Esophagus muscularis mucosa (tissue), 4 donors: ENCODE measurements at places on chromosomes 6 and 20. TPM values are rescaled to one million over a fixed set of nuclear protein-coding genes. Genes with fewer than 3 reads are reported as not detected.

OOEP gene
- not detected for total RNA-seq

GRCh38 chr6:44116641-44117382, 10.4 kb downstream of the MRPL14 start:
- H3K27ac ChIP-seq, result no peak overlapping the region
- H3K4me3 ChIP-seq, result no peak overlapping the region
- peaks cover 65% of the 10 kb centered on the region for H3K4me1 ChIP-seq

DNA sequence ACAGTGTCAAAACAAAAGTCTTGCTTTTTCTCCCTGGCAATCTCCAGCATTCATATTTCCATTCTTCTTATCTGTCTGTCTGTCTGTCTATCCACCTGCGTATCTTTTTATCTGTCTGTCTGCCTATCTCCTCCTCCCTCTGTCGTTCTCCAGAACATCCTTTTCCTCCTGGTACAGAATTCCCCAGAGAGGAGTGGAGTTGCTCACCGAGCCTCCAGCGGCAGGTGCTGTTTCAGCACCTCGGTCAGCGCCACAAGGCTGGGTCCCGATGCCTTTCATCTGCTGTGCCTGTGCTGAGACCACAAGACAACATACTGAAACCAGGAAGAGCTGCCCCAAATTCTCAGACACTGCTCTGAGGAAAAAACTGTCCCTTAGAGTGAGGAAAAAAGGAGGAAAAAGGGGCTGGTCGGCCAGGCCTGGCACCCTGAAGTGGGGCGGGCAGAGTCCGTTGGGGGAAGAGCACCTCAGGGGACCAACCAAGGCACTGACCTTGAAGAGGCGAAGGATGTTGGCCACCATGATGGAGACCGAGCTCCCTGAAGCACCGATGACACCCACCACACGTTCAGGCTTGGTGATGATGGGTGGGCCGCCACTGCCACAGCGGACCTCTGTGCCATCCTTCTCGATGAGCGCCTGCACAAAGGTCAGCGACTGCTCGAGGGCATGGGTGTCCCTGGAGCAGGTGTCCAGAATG, 13.3 kb downstream of the GRM4 start:
- H3K4me1 ChIP-seq, result no peaks in the 10 kb centered on the region
- DNase-seq, result no peak
- peaks cover 8% of the 10 kb centered on the region for H3K27me3 ChIP-seq
- no peak overlapping the region for H3K4me3 ChIP-seq
- no peaks in the 10 kb centered on the region for H3K36me3 ChIP-seq
- H3K27ac ChIP-seq, result no peak overlapping the region

DNA sequence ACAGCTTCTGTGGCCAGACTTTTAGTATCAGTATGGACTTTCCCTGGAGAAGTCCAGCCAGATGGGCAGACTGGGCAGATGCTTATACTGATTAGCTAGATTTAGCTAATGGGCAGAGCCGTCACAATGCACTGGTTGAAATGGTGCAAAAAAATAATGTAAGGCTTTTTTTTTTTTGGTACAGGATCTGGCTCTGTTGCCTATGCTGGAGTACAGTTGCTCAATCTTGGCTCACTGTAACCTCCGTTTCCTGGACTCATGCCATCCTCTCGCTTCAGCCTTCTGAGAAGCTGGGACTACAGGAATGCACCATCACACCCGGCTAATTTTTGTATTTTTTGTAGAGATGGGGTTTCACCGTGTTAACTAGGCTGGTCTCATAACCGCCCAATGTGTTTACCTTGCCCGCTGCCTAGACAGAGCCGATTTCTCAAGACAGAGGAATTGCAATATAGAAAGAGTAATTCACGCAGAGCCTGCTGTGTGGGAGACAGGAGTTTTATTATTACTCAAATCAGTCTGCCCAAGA, 16.4 kb upstream of the KIFC1 start:
- no peaks in the 10 kb centered on the region for H3K36me3 ChIP-seq
- DNase-seq, result peak; percentile 95
- H3K27ac ChIP-seq, result peak overlapping the region; percentile 76

JPH2 gene
- total RNA-seq, result 314 TPM
